ENCODE measurements at places on chromosomes 11 and 22.

DNA sequence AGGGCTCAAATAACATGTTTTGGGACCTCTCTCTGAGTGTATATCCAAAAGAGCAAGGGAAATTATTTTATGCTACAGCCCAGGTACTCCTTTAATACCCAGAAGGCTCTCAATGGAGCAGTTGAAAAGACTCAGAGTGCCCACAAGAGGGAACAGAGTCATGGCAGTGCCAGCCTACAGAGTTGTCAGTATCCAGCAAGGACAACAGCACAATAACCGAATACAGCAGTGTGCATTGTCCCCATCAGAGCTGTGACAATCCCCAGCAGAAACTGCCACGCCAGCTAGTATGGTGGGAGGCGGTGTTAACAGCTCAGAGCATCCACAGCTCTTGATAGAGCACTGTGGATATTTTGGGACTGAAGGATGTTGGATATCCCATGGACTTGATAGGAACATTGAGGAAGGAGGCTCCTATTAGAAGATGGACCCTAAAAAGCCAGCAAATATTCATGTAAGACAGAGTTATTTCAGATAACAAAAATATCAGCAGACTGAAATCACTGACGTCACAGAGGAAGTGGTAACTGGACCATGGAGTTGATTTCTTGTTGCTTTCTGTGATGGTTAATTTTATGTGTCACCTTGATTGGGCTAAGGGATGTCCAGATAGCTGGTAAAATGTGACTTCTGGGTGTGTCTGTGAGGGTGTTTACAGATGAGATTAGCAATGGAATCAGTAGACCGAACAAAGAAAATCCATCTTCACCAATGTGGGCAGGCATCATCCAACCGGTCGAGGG, 17.7 kb upstream of the PAFAH1B2 start:
- DNase-seq: no peak

GRCh38 chr22:47552541-47553205, 790.2 kb downstream of the TBC1D22A start:
- no peak for DNase-seq

- no peak for DNase-seq
These were observed 24.4 kb downstream of the SGSM1 start for GRCh38 chr22:24830205-24830979.

DNA sequence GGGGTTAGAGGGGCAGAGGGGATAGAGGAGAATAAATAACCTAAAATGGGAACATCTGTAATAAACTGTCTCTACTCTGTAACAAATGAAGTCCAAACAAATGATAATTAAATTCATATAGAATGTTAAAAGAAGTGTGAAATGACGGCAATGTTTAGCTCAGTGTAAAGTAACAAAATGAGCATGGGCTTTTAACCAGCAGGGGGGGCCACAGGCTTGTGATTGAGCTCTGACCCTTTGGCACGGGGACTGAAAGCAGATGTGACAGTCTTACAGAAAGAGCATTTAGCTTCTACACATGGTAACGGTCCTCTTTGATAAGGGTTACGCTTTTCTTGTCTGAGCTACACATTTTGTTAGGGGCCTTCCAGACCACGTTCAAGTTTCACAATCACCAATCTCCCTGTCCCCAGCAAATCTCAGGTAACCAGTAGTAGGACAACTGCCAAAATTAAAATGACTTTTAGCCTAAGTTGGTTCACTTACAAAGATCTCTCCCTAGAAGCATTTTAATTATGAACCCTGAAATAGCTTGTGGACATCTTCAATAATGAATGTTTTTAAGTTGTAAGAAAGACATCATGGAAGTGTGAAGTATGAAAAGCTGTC, 262.5 kb downstream of the DCDC1 start:
- no peak for DNase-seq

DNA sequence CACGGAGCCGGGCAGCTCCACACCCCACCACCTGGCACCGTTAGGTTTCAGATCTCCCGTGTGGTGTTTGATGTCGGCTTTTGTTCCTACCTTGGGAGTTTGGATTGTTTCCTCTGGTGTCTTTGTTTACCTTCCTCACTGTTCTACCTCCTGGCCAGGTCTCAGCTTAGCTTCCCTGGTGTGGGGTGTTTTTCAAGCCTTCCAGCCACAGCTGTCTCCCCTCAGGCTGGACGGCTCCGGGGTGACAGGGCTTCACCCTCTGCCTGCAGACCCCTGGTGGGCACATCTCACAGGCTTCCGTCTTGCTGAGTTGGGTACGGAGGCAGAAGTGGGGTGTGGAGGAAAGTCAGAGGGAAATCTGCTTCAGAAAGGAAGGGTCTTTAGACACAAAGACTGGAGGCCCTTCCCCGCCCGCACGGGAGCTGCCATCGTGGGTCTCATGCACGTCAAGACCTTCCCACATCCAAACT, 59.6 kb upstream of the EMID1 start:
- DNase-seq: no peak

- DNase-seq: no peak
These were observed 61.9 kb downstream of the CECR2 start for GRCh38 chr22:17431179-17431578.

- DNase-seq: no peak
These were observed 11.7 kb downstream of the RASD2 start for GRCh38 chr22:35552196-35552842.

DNA sequence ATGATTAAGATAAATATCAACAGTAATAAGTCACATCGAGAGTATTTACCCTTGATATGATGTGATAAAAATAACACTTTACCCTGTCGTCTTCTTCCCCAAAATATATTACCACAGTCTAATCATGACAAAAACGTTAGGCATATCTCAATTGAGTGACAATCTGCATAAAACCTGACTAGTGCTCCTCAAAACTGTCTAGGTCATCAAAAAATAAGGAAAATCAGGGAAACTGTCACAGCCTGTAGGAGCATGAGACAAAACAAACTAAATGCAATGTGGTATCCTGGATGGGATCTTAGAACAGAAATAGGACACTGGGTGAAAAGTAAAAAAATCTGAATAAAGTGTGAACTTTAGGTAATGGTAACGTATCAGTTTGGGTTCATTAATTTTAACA, 19.4 kb upstream of the ANO5 start:
- no peak for DNase-seq

DNA sequence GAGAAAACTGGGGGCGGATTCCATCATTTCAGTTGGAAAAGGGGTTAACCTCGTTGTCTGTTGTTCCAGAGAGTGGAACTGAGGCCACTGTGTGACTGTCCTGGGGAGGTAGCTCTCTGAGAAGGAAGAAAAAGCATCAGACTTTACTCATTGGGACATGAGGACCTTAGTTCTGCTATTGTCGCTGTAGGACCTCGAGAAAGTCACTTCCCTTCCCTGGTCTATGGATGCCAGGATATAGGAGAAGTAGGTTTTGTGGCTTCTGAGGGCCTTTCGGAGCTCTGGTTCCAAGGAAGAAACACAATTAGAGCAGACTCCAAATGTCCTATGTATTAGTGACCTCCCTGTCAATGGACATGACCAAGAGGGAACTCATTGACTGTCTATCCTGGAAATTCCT, 6.2 kb downstream of the MYO18B start:
- no peak for DNase-seq

DNA sequence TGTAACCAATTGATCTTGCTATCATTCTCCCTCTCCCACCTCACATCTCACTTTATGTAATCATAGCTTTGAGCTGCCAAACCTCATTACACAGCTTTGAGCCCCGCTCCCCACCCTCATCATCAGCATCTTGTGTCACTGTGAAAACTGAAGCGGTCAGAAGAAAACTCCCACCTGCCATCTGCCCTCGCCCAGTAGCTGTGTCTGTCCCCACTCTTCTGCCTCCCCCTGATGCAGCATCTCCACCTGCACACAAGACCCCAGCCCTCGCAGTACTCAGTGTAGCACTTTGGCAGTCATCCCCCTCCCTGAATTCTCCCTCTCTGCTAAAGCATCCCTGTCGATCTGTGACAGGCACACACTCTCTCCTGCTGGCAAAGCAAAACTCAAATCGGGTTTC, 60.3 kb upstream of the YWHAH start:
- DNase-seq: no peak

DNA sequence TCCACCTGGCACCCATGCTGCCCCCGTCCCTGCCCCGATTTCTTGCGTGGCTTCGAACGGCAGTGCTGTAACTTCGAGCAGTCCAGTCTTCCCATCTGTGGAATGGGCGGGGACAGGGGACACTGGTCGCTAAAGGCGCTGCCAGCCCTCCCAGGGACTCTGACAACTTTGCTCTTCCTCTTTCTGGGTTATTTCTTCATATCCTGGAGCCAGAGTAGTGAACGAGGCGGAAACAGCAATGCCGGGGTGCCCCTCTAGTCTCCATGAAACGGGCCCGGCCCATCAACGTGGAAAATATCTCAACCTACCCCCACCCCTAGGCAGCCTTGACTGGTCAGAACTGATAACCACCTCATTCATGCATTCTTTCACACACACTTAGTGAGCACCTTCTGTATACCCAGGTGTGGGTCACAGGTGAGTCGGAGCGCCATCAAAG, 42.8 kb downstream of the TRIOBP start:
- DNase-seq: no peak

GRCh38 chr11:134652586-134653255, 240.7 kb upstream of the B3GAT1 start:
- no peak for DNase-seq

DNA sequence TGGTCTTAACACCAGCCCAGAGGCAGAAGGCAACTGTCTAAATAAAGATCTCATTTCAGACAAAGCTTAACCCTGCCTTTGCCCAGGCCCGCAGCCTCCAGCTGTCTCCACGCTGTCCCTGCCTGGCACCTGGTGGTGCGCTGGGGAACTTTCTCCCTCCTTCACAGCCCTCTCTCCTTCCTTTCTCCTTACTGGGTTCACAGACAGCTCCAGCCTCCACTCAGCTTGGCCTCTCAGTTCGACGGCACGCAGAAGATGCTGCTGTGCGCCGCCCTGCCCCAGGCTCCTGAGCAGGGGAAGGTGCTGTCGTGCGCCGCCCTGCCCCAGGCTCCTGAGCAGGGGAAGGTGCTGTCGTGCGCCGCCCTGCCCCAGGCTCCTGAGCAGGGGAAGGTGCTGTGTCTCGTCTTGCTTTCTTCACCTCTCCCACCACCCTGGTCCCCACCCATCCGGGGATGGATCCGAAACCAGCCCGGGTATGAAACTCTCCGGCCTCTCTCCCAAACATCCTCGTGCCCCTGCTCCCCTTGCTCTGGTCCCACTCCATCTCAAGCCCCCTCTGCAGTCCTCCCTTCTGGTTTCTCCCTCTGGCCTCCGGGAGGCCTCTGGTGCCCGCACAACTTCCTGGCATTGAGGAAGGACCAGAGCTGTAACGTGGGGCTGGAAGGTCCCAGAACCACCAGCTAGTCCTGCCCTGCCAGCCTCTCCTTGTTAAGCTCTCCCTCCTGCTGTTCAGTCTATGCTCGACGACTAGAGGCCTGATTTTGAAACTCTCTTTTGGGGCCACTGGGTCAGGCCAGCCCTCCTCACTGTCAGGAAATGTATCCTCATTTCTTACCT, 22.9 kb upstream of the JAM3 start:
- no peak for DNase-seq

DNA sequence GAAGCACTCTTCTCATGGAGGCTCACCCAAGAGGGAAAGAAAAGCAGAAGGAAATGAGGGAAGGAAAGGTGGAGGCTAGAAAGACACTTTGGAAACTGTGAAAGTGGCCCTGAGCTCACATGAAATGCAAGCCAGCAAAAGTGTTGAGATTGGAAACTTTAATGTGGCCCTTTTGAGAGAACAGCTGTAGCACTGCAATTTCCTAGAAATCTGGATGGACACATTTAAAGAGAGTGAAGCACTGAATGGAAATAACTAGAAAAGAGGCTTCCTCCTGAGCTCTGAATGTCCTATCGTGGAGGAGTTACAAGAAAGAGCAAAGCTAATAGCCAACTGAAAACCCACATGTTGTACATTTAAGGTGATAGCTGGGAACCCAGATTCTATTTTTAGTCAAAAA, 56.0 kb downstream of the LIF start:
- no peak for DNase-seq

- DNase-seq: no peak
These were observed 16.4 kb downstream of the SMARCB1 start for GRCh38 chr22:23803001-23803819.

GRCh38 chr11:68160100-68160695, 39.0 kb upstream of the CHKA start:
- no peak for DNase-seq

GRCh38 chr22:39514373-39514973, 5.9 kb upstream of the ATF4 start:
- DNase-seq: no peak

GRCh38 chr11:123755813-123756212, 1.5 kb upstream of the OR6X1 start:
- no peak for DNase-seq

- DNase-seq: no peak
These were observed 17.2 kb downstream of the BRD1 start for GRCh38 chr22:49810363-49811019.

DNA sequence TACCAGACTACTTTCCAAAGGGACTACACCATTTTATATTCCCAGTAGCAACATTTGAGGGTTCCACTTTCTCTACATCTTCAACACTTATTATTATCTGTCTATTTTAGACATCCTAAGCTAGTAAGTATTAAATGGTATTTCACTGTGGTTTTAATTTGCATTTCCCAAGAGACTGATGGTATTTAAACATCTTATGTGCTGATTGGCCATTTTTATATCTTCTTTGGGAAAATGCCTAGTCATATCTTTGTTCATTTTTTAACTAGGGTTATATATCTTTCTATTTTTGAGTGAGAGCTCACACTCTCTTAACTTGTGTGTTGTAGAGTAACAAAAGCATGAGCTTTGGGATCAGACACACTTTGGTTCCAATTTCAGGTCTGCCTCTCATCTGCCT, 73.7 kb downstream of the PRCP start:
- no peak for DNase-seq

DNA sequence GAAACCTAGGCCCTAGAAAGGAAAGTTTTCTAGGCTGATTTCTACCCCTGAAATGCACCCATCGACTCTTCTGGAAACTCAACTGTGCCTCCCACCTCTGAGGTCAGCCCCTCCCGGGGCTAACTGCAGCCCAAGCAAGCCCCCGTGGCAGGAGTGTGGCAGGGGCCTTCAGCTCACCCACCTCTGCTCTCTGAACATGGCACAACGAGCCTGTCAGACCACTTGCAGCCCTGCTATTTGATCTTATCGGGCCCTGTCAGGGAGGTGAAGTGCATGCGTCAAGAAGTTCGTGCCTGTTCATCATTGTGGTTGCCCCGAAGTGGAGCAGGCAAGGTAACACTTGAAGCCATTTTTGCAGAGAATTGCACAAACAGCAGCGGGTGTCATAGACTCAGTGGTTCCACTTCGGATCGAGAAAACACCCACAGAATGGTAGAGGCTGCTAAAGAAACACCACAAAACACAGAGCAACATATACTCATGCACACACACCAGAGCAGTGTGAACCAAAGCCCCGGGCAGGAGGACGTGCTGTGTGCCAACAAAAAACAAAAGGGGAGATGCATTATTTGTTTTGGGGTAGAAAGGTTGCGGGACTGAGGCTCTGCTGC, 262.7 kb downstream of the ETS1 start:
- DNase-seq: no peak

DNA sequence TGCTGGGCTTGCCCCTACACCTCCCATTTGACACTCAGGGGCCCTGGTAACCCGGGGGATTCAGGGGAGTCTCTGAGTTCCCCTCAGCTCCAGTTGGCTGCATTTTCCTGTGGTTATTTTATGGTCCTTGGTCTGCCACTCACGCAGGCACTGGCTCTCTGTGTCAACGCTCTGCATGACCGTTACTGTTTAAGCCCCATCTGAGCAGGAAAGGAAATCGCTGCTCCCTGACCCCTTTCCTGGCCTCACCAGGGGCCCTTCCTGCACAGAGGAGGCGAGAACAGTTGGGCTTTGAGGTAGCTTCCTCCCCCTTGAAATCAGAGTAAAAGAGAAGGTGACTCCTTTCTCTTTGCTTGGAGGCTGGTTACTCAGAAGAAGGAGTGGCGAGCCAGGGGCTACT, 2.4 kb downstream of the C1QTNF4 start:
- DNase-seq: no peak

Data from T1000 (cell line).